ENCODE measurements at places on chromosomes 16 and 17. TPM values are rescaled to one million over a fixed set of nuclear protein-coding genes. Genes with fewer than 3 reads are reported as not detected.

DNA sequence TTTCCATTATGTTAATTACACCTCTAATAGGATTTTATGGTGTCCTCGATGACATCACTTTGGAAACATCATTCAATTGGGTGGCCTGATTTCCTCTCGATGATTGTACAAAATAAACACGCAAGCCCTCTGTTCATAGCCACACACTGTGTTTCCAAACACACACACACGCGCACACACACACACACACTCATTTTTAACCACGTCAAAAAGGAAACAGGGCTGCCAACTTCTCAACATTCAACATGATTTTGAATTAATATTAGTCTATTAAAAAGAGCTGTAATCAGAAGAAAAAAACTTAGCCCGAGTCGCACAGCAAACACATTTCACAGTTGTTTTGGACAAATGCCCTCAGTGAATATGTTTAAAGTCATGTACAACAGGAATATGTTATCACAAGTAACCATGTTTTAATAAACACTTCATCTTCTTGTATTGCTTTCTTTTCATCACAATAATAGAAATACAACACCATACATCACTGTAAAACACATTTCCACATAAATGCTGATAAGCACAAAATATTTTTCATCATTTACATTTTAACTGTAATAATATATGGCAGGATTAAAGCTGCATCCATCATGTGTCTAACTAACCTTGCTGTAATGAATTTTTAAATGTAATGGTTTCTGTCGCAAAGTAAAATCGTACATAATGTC, 219.1 kb upstream of the IRX3 start:
- DNase-seq = no peak

SHISA9 gene
- not detected for total RNA-seq

CEP112 gene
- 10.8 TPM for total RNA-seq

KRTAP3-1 gene
- total RNA-seq = not detected

Measured in fibroblast of villous mesenchyme (primary cell).